Cardiac muscle cell (in vitro differentiated cells and primary cell): ENCODE measurements at places on chromosomes 7 and 10.

DNA sequence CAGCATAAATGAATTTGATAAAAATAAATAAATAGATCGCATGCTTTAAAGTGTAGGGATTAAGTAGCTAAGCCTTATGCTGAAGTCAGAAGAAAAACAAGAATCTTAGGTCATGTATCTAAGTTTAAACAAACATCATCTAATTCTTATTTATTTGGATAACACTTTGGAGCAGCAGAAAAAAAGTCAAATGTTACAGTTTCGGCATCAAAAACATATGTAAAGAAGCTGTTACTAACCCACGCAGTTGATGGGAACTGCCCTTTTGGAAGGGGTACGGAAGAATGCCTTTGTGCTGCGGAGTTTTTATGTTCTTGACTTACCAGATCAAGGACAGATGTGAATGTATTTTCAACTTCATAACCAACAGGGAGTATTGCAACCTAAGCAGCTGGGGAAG, 37.3 kb upstream of the HABP2 start:
- DNase-seq = no peak

DNA sequence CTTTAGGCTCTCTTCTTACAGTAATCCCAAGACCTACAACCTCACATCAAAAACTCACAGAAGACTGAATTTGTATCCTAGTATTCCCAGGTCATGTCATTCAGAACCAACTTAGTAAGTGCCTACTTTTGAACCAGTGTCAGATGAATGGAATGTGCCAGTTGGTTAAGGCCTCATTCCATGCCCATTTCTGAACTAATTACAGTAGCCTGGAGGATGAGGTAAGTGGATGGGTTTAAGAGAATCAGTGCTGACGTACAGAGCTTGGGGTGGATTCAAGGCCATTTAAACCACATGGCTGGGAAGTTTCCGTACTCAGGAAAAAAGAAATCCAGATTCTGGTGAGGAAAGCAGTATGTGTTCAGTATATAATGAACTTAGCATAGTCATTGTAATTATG, 21.9 kb upstream of the FOXP2 start:
- DNase-seq = no peak

- no peak for DNase-seq
Measured at GRCh38 chr7:113199136-113199535, 80.8 kb upstream of the SMIM30 start.

DNA sequence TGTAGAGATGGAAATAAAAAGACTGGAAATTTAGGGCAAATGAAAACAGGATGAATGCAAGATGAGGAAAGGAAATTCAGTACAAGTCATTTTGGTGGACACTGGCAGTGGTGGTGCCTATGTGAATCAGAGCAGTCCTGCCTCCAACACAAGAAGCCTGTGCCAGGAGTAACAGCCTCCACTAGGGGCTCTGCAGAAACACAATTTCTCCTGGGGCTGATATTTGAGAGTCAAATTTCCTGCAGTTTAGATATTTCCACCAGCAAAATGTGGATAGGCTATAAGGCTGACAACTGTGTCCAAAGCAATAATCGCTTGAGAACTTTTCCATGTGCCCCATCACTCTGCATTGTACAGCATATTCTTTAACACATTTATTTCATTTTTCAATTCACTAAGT, 4.7 kb upstream of the PLXDC2 start:
- peak; percentile 70 for DNase-seq

GRCh38 chr7:37703361-37703760, 19.8 kb downstream of the GPR141 start:
- no peak for DNase-seq

GRCh38 chr7:158758586-158759244, 54.1 kb upstream of the NCAPG2 start:
- no peak for DNase-seq

DNA sequence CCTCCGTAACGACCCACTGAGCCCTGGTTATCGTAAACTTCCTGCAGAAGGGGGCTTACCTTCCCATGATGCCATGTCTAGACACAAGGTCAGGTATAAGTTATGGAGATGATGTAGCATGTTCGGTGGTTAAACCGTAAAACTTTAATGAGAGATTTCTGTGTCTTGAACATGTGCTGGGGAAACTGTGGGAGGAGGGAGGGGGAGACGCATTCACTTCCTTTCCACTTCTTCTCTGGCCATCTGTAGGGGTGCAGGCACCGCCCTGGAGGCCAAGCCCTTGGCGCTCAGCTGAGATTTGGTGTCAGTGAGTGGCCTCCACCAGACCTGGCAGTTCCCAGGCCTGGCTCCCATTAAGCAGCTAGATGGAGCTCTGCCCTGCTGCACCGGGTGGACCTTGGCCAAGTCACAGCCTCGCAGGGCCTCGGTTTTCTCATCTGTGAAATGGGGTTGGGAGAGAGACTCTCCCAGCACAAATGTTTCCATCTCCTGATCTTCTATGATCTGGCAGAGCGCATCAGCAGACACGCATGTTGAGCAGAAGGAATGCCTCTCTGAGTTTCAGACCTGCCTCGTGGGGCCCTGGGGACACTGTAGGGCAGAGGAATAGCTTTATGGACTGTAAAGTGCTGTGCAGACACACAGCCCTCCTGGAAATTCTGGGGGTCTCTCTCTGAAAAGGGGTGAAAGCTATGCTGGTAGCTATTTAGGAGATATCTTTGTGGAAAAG, 106.0 kb downstream of the COL26A1 start:
- no peak for DNase-seq

GRCh38 chr7:7868572-7868899, 100.1 kb upstream of the GLCCI1 start:
- DNase-seq = no peak

DNA sequence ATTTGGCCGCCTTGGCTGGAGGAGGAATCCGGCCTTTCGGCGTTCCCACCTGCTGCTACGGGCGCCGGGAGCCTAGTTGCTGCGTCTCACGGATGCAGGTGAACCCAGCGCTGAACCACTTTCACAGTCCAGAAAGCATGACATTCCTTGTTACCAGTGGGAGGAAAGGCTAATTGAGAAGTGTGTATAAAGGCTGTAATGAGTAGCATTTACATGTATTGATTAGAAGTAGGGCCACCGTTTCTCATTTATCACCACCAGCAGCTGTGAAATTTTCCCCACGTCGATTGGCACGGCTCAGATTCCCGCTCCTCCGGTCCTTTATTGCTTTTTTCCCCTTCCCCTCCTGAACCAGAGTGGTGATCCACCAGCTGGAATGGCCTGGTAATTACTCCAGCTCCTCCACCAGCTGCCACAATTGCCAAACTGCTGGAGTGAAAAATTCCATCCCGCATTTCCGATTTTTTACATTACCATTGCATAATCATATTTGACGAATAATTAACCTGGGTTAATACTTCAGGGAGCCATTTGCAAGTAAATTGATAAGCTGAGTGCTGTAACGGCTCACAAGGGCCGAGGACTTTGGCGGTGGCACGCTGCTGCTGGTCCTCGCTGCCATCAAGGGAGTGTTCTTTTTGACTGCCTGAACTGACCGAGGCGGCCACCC, 153.3 kb downstream of the POU6F2 start:
- DNase-seq = no peak

GRCh38 chr7:23014681-23015080, 751 bp upstream of the HYCC1 start:
- no peak for DNase-seq

DNA sequence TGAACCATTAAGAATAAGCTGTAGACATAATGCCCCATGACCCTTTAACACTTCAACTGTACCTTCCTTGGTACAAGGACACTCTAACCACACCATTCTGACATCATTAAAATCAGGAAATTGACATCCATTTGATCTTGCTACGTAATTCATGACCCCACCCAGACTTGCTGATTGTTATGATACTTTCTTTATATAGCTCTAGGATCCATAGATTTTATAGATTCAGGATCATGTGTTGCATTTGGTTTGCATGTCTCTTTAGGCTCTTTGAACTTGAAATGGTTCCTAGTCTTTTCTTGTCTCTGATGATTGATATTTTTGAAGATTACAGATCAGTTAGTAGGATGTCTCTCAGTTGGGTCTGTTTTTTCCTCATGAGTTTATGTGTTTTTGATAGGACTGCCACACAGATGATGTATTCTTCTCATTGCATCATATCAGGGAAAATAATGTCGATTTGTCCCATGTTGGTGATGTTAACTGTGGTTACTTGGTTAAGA, 13.5 kb downstream of the CCM2 start:
- DNase-seq = no peak

DNA sequence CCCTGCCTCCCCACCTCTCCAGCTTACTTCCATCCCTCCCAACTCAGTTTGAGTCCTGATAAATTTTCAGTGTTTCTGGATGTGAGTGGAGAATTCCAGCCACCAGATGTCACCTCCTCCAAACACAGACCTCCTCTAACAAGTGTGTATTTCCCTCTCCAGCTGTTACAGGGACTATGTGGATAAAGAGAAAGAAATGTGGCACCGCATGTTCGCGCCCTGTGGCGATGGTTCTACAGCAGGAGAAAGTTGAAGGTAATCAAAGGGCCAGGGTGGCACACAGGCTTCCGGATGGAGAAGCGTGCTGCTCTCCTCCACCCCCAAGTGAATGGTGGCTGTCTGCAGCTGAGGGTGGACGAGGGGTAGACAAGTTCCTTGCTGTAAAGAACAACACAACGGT, 14.7 kb downstream of the FKBP6 start:
- DNase-seq = peak; percentile 65

DNA sequence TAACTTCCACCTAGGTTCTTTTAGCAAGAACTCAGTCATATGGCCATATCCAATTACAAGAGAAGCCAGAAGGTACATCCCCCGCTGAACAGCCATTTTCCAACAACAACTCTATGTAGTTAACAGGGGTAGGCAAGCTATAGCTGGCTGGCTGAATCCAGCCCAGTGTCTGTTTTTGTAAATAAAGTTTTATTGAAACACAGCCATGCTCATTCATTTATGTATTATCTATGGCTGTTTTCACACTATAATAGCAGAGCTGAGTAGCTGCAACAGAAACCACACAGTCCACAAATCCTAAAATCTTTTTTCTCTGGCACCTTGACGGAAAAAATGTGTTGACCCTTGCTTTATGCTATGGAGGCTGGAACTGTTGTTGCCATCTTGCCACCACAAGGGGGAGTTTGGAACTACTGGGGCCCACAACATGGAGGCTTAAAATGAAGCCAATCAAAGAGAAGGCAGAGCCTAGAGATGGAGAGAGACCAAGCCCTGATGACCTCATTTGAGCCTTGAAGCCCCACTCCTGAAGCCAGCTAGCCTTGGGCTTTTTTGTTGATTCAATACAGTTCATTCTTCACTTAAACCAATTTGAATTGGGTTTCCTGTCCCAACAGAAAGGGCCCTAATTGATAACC, 33.3 kb upstream of the XPNPEP1 start:
- DNase-seq = peak; percentile 30

DNA sequence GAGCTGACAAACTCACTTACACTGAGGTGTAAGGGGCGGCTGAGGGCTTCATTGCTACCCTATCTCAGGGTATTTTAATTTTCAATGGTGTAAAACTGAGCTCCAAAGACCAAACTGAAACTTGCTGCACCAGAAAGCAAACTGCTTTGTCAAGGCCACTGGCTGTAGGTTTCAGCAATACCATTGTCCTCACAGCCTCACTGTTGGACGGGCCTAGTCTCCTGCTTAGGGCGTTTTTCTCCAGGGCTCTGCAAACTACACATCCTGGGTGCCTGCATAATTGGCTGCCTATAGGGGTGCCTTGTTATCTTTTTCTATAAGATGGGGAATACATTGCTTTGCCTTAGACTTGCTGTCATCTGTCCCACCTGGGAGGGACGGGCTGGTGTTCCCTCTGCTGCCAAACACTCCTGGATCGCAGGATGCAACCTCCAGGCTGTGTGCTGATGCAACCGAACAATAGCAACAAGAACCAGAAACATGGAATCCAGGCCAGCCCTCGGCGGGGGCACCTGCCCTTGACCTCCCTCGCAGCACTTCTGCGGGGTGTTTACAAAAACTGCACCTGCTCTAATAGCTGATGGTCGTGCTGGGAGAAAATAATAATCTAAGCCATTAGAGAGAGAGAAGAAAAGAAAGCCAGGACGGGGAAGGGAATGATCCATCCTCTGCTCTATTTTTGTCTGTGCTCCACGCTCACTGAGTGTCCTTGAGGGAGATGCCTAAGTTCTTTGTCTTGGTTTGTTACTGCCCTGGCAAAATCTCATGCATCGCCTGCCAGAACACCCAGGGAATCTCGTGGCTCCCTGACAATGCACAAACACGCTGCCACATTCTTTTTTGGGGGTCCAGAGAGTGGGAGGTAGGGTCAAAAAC, 104.5 kb downstream of the GALNT17 start:
- DNase-seq = no peak

DNA sequence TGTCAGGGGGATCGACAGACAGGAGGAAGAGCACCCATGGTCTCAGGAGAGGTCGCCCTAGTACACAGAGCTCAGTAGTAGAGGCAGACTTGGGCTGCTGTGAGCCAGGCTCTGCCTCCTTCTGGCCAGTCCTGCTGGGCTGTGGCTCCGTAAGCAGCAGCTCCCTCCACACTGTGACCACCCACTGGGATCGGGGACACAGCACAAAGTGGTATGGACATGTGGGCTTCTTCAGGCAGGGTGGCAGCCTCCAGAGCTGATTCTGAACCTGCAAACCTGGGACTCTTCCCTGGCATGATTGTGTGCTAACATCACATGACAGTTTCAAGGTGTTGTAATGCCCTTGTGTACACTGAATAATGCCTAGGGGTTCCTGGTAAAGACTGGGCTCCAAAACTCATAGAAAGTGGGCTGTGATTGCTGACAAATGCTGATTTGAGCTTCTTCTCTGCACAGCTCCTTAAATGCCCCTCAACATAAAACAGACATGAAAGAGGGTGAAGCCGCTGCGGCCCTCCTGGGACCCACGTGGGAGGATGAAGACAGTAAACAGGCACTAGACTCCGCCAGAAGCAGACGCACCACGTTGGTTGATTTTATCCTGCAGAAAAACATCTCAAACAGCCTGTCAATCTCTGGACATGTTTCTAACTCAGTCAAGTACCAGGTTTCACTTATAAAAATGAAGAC, 76.7 kb downstream of the GPR26 start:
- no peak for DNase-seq

DNA sequence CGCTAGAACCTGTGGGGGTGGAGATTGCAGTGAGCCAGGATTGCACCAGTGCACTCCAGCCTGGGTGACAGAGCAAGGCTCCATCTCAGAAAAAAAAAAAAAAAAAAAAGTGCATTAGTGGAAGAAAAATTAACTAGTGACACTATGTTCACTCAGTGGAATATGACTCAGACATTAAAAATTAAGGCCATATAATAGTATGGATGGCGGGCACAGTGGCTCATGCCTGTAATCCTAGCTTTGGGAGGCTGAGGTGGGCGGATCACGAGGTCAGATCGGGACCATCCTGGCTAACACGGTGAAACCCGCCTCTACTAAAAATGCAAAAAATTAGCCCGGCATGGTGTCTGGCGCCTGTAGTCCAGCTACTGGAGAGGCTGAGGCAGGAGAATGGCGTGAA, 3.4 kb downstream of the PHYH start:
- no peak for DNase-seq

DNA sequence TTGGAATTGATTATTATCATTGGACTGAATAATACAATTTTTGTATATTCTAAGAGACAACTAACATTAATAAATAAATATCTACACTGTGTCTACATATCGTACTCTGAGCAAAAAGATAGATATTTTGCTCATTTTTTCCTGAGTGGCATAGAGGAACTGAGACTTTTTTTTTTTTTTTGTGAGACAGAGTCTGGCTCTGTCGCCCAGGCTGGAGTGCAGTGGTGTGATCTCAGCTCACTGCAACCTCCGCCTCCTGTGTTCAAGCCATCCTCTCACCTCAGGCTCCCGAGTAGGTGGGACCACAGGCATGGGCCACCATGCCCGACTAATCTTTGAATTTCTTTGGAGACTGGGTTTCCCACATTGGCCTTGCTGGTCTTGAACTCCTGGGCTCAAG, 14.0 kb downstream of the KMT2E start:
- no peak for DNase-seq

GRCh38 chr10:46555713-46556514, 544 bp downstream of the GPRIN2 start:
- DNase-seq = peak; percentile 37
